NCI-H187 (cell line): ENCODE measurements at places on chromosomes 7 and 10.

GRCh38 chr7:128102490-128103291 is 71.5 kb upstream of the LRRC4 start:
- no peak for DNase-seq

DNA sequence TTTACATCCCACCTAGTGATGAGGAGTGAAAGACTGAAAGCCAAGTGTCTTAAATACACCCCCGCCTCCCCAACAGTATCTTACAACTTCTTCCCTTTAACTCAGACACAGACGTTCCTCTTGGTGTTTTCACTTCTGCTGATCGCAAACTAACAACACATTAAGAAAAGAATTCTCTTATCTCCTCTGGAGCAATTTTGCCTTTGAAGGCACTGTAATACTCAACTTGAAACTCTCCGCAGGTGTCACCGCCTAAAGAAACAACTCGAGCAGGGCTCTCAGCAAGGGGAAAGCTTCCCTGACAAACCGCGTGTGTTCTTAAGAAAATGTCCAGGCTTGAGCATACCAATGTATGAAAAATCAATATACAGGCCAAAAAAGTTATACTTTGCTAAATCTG is 452 bp downstream of the SEMA3C start:
- no peak for DNase-seq

DNA sequence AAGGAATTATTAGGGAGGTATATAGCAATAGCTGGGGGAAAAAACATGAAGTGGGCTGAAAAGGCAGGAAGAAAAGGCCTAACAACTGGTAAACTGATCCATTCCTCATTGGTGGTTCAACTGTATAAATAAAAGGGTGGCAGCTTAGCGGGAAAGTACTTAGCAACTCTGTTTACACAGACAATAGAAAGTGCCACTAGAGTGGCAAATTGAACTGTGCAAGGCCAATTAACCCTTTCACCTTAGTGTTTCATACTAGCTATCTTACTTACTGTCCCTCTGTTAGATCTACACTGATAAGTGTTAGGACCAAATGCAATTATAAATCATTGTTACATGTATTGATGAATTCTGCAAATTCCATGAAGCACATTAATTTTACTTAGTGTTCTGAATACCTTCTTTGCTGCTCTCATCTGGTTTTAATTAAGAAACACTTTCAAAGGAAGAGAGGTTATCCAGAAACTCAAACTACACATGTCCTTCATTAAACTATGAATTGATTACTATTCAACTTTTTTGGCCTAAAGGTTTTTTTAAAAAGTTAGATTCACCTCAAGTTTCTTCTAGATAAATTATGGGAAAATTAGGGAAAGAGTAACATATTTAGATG is 28.0 kb downstream of the DNAJC1 start:
- peak; percentile 58 for DNase-seq

DNA sequence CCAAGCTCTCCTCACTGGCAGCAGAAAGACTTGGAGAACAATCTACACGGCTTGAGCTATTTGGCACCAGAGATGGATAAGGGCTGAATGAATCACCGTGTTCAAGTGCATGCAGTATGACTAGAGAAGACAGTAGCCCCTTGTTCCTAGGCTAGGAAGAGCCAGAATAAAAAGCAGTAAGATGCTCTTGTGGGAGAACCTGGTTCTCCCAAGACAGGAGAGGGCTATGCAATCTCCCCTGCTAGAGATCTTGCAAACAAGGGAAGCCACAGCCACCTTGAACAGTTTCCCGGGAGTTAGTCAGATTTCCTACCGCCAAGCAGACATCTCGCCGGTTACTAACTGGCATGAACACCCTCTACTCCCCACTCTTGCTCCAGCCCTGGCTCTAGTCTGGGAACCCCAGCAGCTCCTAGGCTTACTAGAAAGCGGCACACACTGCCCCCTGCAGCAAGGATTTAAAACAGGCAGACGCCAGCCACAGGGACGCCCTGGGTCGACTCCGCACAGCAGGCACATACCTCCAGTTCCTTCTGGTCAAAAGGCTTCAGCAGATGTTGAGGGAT is 107.3 kb downstream of the SMURF1 start:
- DNase-seq = no peak

DNA sequence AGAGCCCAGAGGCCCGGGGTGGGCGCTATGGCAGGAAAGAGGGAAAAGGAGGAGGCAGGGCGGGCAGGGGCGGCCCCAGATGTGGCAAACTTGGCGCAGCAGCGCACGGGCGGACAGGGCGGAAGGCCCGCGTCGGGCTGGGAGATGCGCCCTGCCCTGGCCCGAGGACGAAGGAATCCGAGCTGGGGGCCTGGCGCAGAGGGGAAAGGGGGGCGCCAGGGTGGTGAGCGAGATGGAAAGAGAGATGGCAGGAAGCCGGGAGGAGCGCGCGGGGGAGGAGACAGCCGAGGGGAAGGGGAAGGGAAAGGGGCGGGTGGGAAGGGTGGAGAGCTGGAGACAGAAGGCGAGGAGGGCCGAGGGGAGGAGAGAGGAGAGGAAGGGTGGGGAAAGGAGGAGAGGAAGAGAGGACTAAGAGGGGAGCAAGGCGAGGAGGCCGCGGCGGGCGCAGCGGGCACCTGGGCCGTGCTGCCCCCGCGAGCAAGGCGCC is at the start of gene MARVELD1:
MARVELD1 (plus strand) TSS at position 392 of the 487 bp plus-strand sequence. CDS start 147 bp downstream, outside the sequence.
- DNase-seq = no peak

- DNase-seq = no peak
Measured at GRCh38 chr7:126760914-126761577, 491.7 kb downstream of the GRM8 start.

GRCh38 chr7:78296644-78297371 is 498.2 kb downstream of the PHTF2 start:
- no peak for DNase-seq

GRCh38 chr7:155863721-155864151 is 51.5 kb upstream of the SHH start:
- DNase-seq = no peak

- DNase-seq = no peak
Measured at GRCh38 chr7:37354656-37355131, 94.0 kb downstream of the ELMO1 start.

DNA sequence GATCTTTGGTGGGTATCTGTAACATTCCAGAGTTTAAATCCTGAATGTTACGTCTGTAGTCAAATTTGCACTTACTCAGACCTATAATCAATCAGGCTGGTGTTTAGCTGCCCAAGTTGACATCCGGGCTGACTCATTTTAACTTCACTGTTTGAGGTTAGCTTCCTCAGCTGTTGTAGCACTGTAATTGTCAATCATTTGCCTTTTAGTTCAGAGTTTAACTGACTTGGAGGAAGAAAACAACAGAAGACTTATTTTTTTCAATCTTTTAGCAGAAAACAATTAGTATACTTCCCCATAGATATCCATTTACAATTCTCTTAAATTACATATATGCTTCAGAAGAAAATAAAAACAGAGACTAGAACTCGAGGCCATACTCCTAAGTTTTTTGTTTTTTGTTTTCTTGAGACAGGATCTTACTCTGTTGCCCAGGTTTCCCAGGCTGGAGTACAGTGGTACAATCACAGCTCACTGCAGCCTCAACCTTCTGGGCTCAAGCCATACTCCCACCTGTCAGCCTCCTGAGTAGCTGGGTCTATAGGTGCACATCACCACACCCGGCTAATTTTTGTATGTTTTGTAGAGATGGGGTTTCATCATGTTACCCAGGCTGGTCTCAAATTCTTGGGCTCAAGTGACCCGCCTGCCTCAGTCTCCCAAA is 38.5 kb upstream of the LRRC17 start:
- DNase-seq = no peak

DNA sequence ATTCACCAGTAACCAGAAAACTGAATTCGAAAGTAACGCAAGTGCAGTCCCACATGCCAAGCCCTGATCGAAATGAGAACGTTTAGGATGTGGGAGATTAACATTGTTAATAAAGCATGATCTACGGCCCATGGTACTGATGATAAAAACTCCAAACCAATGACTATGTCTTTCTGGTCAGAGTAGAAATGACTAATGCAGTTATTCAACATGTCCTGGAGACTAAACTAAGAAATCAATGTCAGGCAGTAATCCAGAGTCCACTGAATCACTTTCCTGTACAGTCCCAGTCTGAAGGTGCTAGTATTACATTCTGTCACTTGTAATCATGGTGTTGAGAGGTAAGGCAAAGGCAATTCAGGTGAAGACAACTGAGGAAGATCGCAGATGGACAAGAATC is 14.4 kb downstream of the NPSR1 start:
- no peak for DNase-seq

DNA sequence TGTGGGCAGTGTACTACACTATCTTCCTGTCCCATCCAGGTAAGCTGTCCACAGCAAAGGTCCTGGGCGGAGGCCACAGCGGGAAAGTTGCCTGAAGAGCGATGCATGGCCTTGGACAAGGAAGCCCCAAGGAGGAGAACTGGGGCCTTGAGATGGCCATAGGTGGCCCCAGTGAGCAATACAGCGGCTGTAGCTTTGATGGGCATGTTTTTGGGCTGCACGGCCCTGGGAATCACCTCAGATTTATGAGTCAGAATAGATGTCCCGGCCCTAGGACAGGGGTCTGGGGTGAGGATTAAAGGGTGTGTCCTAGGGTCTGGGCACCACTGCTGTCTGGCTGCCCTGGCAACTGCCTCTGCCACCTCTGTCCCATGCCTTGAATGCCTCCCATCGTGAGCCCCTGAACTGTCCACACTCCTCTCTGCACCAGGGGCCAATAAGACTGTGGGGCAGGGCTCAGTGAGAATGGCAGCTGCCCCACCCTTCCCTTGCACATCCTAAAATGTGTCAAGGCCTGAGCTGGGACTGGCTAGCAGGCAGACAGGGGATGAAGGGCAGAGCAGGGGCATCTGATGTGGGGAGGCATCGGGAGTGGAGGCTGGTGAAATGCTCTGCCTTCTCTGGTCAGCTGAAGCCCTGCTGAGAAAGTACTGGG is 9.4 kb upstream of the IRF5 start:
- DNase-seq = no peak

- no peak for DNase-seq
Measured at GRCh38 chr10:14699482-14699881, 75.2 kb downstream of the FAM107B start.

GRCh38 chr7:115558161-115558560 is 472.4 kb downstream of the TFEC start:
- DNase-seq = no peak

DNA sequence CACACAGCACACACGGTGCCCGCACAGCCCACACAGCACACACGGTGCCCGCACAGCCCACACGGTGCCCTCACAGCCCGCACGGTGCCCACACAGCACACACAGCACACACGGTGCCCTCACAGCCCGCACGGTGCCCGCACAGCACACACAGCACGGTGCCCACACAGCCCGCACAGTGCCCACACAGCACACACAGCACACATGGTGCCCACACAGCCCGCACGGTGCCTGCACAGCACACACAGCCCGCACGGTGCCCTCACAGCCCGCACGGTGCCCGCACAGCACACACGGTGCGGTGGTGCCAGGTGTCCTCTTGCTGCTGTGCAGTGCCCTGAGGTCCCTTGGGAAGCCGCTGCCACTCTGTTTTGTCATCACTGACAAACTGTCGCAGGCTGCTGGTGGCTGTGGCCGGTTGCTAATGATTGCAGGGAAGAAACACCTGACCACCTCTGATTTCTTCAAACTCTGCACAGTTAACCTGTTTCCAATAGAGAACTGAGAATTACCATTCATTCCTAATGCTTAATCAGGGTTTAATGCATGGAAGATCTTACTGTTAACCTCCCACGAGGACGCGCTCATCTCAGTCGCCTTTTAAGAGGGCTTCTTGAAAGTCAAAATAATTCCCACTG is 66.9 kb downstream of the GLRX3 start:
- no peak for DNase-seq

GRCh38 chr10:52908478-52908877 is 135.9 kb upstream of the MBL2 start:
- DNase-seq = no peak

- DNase-seq = no peak
Measured at GRCh38 chr7:5827755-5828154, 46.3 kb upstream of the RNF216 start.

- DNase-seq = no peak
Measured at GRCh38 chr7:95540366-95540765, 54.6 kb downstream of the ASB4 start.

DNA sequence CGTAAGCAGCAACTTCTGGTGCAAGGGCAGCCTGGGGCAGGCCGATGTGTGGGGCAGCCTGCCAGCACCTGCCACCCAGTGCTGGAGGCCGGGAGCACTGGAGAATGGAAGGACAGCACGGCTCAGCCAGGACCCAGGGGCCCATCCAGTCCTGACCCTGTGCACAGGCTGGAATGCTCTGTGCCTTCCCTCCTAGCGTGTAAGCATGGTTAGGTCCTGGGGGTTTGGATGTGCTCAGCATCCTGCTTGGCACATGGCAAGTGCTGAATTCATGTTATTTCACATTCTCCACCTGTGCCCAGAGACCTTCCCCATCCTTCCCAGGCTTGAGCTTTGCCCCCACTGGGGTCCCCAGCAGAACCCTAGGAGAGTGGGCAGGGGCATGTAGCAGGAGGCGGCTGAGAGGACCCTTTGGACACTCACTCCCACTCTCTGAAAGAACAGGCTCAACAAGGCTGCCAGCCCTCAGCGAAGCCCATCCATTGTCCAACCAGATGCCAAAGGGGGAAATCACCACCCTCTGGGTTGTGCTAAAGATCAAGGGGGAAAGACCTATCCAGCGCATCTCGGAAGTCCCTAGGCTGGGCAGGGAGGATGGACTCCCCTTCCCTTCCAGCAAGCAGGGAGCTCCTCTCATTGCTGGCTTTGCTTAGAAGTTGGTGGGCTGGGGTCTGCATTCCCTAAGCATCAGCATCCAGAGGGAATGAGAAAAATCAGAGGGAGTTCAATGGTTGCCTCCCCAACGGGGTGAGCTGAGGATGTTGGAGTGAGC is 29.7 kb downstream of the ANXA8 start:
- no peak for DNase-seq

DNA sequence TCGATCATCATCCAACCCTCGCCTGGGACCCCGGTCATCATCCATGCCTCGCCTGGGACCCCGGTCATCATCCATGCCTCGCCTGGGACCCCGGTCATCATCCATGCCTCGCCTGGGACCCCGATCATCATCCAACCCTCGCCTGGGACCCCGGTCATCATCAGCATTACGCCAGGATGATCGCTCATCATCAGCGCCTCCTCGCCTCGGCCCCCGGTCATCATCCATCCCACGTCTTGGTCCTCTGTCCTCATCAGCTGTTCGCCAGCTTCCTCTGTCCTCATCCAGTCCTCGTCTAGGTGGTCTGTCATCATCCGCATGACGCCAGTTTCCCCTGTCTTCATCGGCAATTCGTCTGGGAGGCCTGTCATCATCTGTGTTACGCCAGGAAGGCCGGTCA is 12.7 kb downstream of the NANOS1 start:
- DNase-seq = no peak

DNA sequence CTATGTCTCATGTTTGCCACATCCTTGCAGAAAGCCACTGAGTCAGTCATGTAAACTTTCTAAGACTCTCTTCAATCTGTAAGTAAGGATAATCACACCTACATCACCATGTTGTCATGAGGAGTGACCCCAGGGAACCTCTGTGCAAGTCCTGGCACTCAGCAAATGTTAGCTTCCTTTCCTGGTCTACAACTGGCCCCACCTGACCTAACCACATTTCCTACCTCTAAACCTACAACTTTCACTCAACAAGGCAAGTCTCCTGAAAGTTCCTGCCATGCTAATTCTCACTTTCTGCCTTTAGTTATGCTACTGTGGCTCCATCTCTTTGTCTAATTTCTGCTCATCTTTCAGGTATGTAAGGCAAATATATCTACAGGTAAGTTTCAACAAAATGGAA is 72.3 kb upstream of the SEM1 start:
- DNase-seq = no peak
